Neuronal stem cell (in vitro differentiated cells): ENCODE measurements at places on chromosomes 16 and 17.

- no peak overlapping the region for H3K4me3 ChIP-seq
- no peak for DNase-seq
- no peaks in the 10 kb centered on the region for H3K4me1 ChIP-seq
- no peaks in the 10 kb centered on the region for H3K36me3 ChIP-seq
Observed at GRCh38 chr17:64357191-64357981, 33.3 kb downstream of the PECAM1 start.

- no peak overlapping the region for H3K4me3 ChIP-seq
- no peak for DNase-seq
- H3K4me1 ChIP-seq = peaks cover 11% of the 10 kb centered on the region
- H3K27me3 ChIP-seq = no peaks in the 10 kb centered on the region
Observed at GRCh38 chr17:27460196-27460725, 4.0 kb downstream of the KSR1 start.

- peak overlapping the region; percentile 73 for H3K4me3 ChIP-seq
- DNase-seq = no peak
- no peaks in the 10 kb centered on the region for H3K27me3 ChIP-seq
Observed at GRCh38 chr17:80992948-80993624, 1.4 kb downstream of the CHMP6 start.

- H3K27ac ChIP-seq = no peak overlapping the region
- DNase-seq = no peak
- H3K4me1 ChIP-seq = no peaks in the 10 kb centered on the region
- H3K36me3 ChIP-seq = no peaks in the 10 kb centered on the region
- H3K27me3 ChIP-seq = peaks cover 11% of the 10 kb centered on the region
- no peak overlapping the region for H3K4me3 ChIP-seq
Observed at GRCh38 chr16:1261131-1261892, 5.4 kb downstream of the TPSD1 start.

DNA sequence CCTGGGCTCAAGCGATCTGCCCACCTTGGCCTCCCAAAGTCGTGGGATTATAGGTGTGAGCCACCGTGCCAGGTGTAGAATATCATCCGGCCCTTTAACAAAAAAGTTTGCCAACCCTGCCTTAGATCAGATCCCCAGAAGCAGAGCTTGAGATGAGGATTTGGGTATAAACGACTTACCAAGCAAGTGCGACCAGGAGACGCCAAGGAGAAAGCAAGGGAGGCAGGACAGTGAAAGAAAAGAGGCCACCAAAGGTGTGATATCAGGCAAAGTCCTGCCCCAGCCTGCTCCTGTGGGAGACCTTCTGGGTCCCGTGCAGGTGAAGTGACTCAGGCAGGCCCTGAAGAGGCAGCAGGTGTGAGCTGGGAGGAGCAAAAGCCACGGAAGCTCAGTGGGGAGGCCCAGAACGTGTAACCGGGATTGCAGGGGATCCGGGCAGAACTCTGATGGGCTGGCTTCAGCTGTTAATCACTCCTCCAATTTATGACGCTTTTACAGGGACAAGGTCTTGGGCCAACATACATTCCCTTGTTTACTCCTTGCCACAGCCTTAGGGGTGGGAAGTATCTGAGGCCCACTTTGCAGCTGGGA, 14.1 kb upstream of the CALB2 start:
- no peaks in the 10 kb centered on the region for H3K27me3 ChIP-seq
- H3K4me3 ChIP-seq = no peak overlapping the region
- DNase-seq = no peak
- peak overlapping the region; percentile 43 for H3K27ac ChIP-seq
- H3K36me3 ChIP-seq = no peaks in the 10 kb centered on the region
- peaks cover 11% of the 10 kb centered on the region for H3K4me1 ChIP-seq

GRCh38 chr17:43784628-43785101, 4.4 kb downstream of the CFAP97D1 start:
- H3K4me1 ChIP-seq = no peaks in the 10 kb centered on the region
- peaks cover 40% of the 10 kb centered on the region for H3K27me3 ChIP-seq
- H3K4me3 ChIP-seq = no peak overlapping the region
- no peak for DNase-seq
- no peaks in the 10 kb centered on the region for H3K36me3 ChIP-seq
- no peak overlapping the region for H3K27ac ChIP-seq

DNA sequence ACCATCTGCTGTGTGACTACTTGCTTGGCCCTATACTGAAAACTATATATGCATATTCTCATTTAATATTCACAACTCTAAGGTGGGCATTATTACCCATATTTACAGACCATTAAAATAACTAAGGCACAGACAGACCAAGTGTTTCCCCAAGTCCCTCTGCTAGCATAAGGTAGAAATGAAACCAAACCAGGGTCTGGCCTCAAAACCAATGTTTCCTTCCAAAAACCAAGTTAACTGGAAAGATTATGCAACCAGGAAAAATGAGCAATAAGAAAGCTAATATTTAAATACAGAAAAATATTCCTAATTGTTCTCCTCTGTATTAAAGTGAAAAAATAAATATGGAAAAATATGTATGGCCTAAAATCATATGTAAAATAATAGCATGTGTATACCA, 50.1 kb downstream of the XPO6 start:
- H3K4me1 ChIP-seq = no peaks in the 10 kb centered on the region
- no peaks in the 10 kb centered on the region for H3K27me3 ChIP-seq
- H3K36me3 ChIP-seq = peaks cover 79% of the 10 kb centered on the region
- no peak overlapping the region for H3K4me3 ChIP-seq

- H3K4me3 ChIP-seq = peak overlapping the region; percentile 91
- no peak for DNase-seq
- H3K4me1 ChIP-seq = peaks cover 16% of the 10 kb centered on the region
- no peak overlapping the region for H3K27ac ChIP-seq
- H3K36me3 ChIP-seq = no peaks in the 10 kb centered on the region
Observed at GRCh38 chr16:17468611-17469010, 2.1 kb downstream of the XYLT1 start.

GRCh38 chr16:28172336-28172735, 39.4 kb downstream of the XPO6 start:
- DNase-seq = no peak
- H3K27ac ChIP-seq = no peak overlapping the region
- peaks cover 17% of the 10 kb centered on the region for H3K36me3 ChIP-seq
- no peaks in the 10 kb centered on the region for H3K4me1 ChIP-seq
- H3K4me3 ChIP-seq = no peak overlapping the region
- H3K27me3 ChIP-seq = no peaks in the 10 kb centered on the region

- peak overlapping the region; percentile 22 for H3K4me3 ChIP-seq
- H3K27ac ChIP-seq = no peak overlapping the region
- H3K36me3 ChIP-seq = peaks cover 16% of the 10 kb centered on the region
- peaks cover 7% of the 10 kb centered on the region for H3K4me1 ChIP-seq
- DNase-seq = no peak
Observed at GRCh38 chr16:2524339-2524938, 4.3 kb downstream of the AMDHD2 start.

DNA sequence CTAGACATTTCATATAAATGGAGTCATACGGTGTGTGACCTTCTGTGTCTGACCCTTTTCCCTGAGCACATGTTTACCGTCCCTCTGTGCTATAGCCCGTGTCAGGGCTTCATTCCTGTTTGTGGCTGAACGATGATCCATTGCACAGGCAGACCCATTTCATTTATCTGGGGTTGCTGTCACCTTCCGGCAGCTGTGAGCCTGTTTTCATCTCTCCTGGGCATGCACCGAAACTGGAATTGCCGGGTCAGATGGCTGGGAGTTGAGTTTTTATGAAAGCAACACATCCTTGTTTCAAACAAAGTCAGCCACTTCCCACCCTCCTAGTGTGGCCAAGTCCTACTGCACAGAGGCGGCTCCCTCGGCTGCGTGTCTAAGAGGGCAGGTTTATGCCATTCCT, 25.5 kb downstream of the BAIAP2 start:
- DNase-seq = no peak
- H3K27me3 ChIP-seq = no peaks in the 10 kb centered on the region
- peaks cover 10% of the 10 kb centered on the region for H3K36me3 ChIP-seq
- no peak overlapping the region for H3K27ac ChIP-seq
- no peak overlapping the region for H3K4me3 ChIP-seq

DNA sequence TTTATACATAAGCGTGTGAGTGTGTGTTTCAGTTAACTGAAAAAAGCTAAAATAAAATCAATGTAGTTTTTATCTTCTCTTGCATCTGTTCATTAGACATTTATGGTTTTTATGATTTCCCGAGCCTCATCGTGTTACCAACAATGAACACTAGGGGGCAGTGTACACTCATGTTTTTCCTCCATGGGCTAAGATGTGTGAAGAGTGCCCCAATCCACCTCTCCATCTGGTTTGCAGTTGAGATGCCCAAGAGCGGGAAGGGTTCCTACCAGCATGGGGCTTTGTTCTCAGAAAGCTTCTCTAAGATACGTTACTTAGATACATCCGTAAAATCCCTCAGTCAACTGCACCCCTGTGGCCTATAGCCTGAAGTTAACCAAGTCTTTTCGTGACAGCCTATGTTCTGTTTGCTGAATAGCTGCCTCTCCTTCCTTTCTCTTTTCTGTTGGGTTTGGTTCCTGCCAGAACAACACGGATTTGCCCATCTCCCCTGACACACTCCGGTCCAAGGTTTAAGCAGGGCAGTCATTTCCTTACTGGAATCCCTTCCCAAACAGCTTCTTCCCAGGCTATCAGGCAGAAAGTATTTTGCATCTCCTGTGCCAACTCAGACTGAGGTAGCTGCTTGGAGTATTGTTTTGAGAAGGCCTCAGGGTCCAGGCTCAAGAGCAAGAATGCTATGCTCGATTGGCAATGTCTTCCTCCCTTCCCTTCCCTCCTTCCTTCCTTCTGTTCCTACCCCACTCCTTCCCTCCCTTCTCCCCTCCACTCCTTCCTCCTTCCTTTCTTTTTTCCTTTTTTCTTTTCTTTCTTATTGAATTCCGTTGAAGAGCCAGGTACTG, 12.9 kb upstream of the ELAC2 start:
- H3K27me3 ChIP-seq = no peaks in the 10 kb centered on the region
- H3K36me3 ChIP-seq = no peaks in the 10 kb centered on the region
- H3K4me1 ChIP-seq = no peaks in the 10 kb centered on the region
- H3K27ac ChIP-seq = no peak overlapping the region
- DNase-seq = peak; percentile 67
- H3K4me3 ChIP-seq = no peak overlapping the region

- H3K4me3 ChIP-seq = no peak overlapping the region
- no peaks in the 10 kb centered on the region for H3K36me3 ChIP-seq
- no peaks in the 10 kb centered on the region for H3K27me3 ChIP-seq
- no peak for DNase-seq
Observed at GRCh38 chr16:54812229-54812628, 118.4 kb upstream of the IRX5 start.

DNA sequence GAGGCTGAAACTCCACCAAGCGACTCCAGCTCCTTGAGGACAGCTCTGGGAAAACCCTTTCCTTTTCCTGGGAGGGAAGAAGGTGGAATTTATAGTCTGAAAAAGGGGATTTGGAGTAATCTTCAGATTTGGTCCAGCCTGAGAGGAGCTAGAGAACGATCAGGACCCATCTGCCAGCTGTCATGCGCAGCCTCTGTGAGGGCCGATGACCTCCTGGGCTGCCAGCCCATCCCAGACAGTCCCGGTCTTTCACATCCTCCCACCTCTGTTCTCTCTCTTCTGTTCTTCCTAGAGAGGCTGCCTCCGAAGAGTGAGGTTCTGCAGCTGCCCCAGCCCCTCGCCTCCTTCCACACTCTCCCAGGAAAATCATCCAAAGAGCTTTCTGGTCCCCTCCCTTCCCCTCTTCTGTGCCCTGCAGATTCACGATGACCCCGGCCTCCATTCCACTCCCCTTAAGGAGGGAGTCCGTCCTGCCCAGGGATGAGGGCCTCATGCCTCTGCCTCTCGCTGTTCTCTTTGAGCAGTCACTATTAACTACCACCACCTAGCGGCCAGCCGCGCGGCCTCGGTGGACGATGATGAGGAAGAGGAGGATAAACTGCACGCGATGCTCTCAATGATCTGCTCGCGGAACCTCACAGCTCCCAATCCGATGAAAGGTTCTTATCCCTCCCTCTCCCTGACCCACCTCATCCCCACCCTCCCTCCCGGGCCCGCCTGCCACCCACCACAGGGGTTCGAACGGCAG, 29.6 kb downstream of the SGSM2 start:
- no peak for DNase-seq
- no peaks in the 10 kb centered on the region for H3K27me3 ChIP-seq
- H3K4me1 ChIP-seq = peaks cover 9% of the 10 kb centered on the region
- H3K36me3 ChIP-seq = peaks cover 48% of the 10 kb centered on the region
- H3K4me3 ChIP-seq = no peak overlapping the region
- H3K27ac ChIP-seq = no peak overlapping the region

- H3K36me3 ChIP-seq = peaks cover 13% of the 10 kb centered on the region
- no peak for DNase-seq
- peaks cover 12% of the 10 kb centered on the region for H3K4me1 ChIP-seq
- H3K27me3 ChIP-seq = peaks cover 10% of the 10 kb centered on the region
- H3K4me3 ChIP-seq = no peak overlapping the region
Observed at GRCh38 chr17:42670789-42671657, 5.8 kb downstream of the PLEKHH3 start.

DNA sequence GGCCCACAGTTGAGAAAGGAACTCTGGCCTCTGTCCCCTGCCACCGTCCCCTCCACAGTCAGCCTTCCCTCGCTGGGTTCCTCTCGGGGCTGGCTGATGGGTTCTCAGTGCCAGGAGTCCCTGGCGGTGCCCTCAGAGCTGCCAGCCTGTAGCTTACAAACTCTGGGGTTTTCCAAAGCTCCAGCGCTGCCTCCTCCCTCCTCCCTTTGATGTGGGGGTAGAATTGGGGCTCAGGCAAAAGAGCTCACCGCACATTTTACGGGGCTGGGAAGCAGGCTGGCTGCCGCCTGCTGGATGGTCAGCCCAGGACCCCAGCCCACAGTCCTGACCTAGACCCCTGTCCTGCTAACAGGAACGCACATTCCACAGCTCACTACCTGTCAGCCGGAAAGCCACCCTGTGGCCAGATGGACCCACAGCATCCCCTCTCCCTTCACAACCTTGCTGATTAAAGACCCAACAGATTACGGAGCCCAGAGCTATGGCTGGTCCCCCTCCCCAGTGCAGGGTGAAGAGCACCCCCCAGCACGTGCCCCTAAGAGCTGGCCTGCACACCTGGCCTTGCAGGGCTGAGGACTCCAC, 6.0 kb downstream of the VASN start:
- H3K4me3 ChIP-seq = peak overlapping the region; percentile 22
- no peaks in the 10 kb centered on the region for H3K27me3 ChIP-seq
- H3K4me1 ChIP-seq = peaks cover 47% of the 10 kb centered on the region

- H3K36me3 ChIP-seq = peaks cover 64% of the 10 kb centered on the region
- DNase-seq = no peak
- no peaks in the 10 kb centered on the region for H3K4me1 ChIP-seq
Observed at GRCh38 chr17:78107457-78107856, 21.1 kb downstream of the TMC6 start.

GRCh38 chr16:19505600-19506303, 16.1 kb downstream of the GDE1 start:
- no peak overlapping the region for H3K27ac ChIP-seq
- no peaks in the 10 kb centered on the region for H3K27me3 ChIP-seq
- DNase-seq = no peak
- peaks cover 14% of the 10 kb centered on the region for H3K36me3 ChIP-seq
- no peak overlapping the region for H3K4me3 ChIP-seq

- peaks cover 6% of the 10 kb centered on the region for H3K4me1 ChIP-seq
- DNase-seq = no peak
- peaks cover 18% of the 10 kb centered on the region for H3K36me3 ChIP-seq
- peak overlapping the region; percentile 69 for H3K27ac ChIP-seq
- H3K27me3 ChIP-seq = peaks cover 8% of the 10 kb centered on the region
Observed at GRCh38 chr17:72121164-72122009, 567 bp downstream of the SOX9 start.
